ENCODE measurements at places on chromosomes 1 and 21.
A peak's percentile ranks its signal among the peaks of the same experiment; 100 is the strongest.

DNA sequence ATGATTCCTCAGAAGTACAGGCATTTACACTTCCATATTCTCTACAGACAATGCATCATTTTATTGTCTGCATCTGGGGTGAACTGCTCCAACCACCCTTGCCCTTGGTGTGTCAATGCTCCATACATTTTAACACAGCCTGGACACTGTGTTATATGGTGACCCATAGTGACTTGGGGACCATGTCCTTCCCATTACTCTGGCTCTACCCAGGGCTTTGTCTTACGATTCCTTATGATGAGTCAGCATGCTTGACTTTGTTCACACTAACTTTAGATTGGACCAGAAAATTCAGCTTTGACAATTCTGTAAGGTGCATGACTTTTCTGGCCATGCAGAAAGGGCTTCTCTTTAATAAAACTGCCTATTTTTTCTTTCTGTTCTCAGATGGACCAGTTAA lies 6.8 kb upstream of the OVAAL start:
- DNase-seq, result no peak

DNA sequence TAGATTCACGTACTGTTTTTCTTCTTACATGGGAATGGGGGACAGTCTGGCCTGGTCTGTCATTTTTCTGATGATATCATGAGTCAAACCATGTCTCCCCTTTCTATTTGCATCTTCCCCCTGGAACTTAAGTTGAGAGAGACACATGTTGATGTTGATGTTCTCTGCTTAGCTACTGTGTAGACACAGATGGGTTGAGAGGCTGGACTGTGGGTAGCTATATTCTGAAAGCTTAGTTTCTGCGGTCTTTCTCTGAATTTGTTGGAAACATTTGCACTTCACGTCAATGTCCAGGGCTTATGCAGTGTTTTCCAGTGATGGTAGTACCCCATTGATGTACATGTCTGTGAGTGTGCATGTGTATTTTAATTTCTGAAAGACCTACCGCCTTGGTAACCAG lies 58.2 kb downstream of the FCRL5 start:
- no peak for DNase-seq

- DNase-seq, result peak; percentile 93
Observed at GRCh38 chr1:58783993-58784757, at the start of gene JUN. Gene JUN, minus strand, starts transcription at chr1:58784047. Its CDS starts 977 bp downstream, at chr1:58783070.

DNA sequence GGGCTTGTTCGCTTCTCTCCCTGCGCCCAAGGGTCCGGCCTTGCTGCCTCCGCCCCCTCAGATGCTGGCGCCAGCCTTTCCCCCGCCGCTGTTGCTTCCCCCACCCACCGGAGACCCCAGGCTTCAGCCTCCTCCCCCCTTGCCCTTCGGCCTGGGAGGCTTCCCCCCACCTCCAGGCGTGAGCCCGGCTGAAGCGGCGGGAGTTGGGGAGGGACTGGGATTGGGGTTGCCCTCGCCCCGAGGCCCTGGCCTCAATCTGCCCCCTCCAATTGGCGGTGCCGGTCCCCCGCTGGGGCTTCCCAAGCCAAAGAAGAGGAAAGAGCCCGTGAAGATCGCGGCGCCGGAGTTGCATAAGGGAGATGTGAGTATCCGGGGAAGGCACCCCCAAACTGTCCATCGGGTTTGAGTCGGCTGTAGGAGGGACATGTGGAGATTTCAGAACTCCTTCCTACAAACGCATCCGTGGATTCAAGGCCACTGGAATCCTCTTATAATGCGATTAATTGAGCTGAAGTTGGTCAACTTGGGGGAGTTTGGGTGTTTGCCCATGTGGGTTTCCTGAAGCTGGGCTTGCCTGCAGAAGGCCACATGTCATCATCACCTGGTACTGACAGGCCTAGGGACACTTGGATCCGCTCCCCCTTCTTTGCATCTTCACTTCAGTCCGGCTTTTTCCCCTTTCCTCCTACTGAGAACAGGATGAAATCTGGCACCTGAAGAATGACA lies 707 bp downstream of the PRCC start:
- no peak for DNase-seq

GRCh38 chr21:23215261-23215660 lies 2217.1 kb downstream of the NCAM2 start:
- no peak for DNase-seq
